OCI-LY7 (cell line): ENCODE measurements at places on chromosomes 6 and 20.
A peak's percentile ranks its signal among the peaks of the same experiment; 100 is the strongest.

DNA sequence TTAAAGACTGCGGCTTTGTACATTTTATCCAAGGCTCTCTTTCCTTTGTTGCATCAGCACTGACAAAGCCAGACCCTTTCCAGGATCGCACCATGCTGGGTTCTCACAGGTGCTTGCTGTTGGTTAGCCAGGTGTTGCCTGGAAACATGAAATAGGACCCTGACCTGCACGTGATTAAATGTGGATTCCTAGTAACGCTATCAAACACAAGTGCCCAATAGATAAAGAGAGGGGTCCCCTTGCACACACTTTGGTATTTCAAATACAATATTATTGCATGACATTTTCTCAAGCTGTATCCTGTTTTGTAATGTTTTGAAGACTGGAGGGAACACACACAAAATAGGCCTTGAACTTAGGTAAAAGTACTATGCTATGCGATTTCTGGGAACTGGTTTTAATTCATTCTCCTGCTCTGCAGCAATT, 73.3 kb downstream of the AKAP12 start:
- no peak for DNase-seq

DNA sequence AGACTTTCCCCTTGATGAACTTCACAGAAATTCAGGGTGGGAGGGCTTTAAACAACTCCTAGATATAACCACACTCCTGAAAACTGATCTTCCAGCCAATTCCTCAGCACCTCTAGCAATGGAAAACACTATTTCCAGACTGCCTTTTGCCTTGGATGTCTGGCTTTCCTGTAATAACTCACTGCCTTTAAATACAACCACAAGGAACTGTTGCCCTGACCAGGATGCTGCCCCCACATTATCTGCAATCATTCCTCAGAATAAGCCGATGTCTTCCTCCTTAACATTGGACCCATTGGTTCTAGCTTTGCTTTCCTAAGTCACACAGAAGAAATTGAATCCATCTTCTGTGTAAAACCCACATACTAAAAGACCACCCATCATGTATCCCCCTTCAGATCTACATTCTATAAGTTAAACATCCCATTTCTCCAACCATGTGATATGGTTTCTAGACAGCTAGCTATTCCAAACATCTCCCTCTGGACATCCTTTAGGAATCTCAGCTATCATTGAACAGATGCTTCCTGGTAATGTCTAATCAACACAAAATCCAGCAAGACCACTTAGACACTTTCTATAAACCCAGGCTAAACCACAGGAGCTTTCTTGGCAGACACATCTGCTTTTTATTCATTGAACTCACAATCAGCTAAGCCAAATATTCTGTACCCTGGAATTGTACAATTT, 95.9 kb upstream of the KCNQ5 start:
- DNase-seq = no peak

DNA sequence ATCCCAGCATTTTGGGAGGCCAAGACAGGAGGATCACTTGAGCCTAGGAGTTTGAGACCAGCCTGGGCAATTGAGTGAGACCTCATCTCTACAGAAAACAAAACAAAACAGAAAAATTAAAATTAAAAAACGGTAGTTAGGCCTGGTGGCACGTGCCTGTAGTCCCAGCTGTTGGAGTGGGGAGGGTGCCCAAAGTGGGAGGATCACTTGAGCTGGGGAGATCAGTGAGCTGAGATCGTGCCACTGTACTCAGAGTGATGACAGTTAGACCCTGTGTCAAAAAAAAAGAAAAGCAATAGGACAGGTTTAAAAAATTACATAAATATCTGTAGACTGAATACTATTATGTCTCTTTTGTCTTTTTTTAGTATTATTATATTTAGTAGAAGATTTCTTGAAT, 64.3 kb downstream of the ITCH start:
- DNase-seq = no peak

- DNase-seq = no peak
These were observed 391.9 kb downstream of the FRK start for GRCh38 chr6:115668781-115669180.

- no peak for DNase-seq
These were observed 2.6 kb upstream of the NOTCH4 start for GRCh38 chr6:32226434-32226833.

GRCh38 chr6:135759831-135760230, 91.7 kb upstream of the PDE7B start:
- peak; percentile 6 for DNase-seq

GRCh38 chr20:41213150-41213820, 75.9 kb downstream of the PLCG1 start:
- no peak for DNase-seq

- DNase-seq = no peak
These were observed 568.7 kb upstream of the RNF217 start for GRCh38 chr6:124393536-124393935.

GRCh38 chr6:113879186-113880096, 22.3 kb downstream of the MARCKS start:
- peak; percentile 24 for DNase-seq

DNA sequence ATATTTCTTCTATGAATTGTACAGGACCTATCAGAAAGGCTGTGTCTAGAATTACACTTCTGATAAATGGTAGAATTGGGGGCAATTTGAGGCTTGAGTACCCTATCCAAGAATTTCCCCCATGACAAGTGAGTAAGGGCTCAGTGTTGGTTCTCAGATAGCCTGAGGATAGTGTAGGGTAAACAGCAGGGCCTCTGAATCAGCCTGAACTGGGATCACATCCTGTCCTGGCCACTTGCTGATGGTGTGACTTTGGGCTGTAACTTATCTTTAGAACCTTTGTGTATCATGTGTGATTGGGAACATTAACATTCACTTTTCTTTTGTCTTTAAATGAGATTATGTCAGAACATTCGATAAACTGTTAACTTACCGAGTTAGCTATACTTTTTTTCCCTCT, 151.0 kb downstream of the CLIC5 start:
- no peak for DNase-seq

DNA sequence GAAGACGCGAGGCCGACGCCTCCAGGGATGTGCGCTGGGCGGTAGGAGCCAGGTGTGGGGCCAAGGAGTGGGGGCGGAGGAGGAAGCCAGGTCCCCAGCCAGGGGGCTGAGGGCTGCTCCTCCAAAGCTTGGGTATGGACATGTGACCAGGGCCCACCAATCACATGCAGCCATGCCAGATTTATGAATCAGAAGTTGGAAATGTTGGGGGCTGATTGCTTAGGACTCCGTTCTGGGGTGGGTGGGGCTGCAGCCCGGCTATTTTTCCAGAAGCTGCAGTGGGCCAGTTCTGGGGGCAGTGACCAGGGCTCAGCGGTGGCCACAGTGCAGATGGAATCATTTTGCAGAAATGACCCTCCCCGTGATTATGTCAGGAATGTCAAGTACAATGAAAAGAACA, 96.0 kb downstream of the CEBPB start:
- DNase-seq = peak; percentile 41

GRCh38 chr6:73631849-73632248, 21.9 kb downstream of the SLC17A5 start:
- DNase-seq = no peak

DNA sequence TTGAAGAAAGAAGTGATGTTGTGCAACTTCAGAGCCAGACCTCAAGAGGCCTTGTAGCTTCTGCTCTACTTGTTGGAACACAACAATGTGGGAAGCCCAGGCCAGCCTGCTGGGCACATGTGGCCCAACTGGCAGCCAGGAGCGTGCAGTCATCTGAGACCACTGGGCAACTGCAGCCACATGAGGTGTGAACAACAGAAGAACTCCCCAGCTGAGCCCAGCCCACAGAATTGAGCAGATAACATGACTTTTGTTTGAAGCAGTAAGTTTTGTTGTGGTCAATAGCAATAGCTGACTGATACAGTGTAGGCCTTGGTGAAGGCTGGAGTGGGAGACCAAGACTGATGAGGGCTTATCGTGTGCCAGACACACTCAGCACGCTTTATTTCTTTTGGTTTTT, 8.6 kb upstream of the ADAM33 start:
- DNase-seq = no peak

DNA sequence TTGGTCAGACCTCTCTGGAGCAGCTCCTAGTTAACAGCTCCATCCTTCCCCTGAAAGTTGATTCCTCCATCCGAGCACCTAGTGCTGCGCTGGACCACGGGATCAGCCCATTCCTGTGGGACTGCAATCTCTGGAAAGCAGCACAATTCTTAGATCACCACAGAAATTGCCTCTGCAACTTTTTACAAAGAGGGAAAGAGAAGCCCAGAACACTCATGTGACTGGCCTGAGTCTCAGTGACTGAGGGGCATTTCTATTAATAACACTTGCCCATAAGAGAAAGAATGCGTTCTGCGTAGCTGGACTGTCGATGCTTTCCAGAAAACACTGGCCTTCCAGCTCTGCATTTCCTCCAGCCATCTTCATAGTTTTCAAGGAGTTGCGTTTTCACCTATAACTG, 18.3 kb downstream of the MPC1 start:
- no peak for DNase-seq
